ENCODE measurements at places on chromosomes 1 and 21.

- DNase-seq = no peak
Measured at GRCh38 chr1:238254935-238255334, 364.2 kb upstream of the ZP4 start.

- peak; percentile 9 for DNase-seq
Measured at GRCh38 chr1:107196973-107197562, 56.2 kb downstream of the NTNG1 start.

DNA sequence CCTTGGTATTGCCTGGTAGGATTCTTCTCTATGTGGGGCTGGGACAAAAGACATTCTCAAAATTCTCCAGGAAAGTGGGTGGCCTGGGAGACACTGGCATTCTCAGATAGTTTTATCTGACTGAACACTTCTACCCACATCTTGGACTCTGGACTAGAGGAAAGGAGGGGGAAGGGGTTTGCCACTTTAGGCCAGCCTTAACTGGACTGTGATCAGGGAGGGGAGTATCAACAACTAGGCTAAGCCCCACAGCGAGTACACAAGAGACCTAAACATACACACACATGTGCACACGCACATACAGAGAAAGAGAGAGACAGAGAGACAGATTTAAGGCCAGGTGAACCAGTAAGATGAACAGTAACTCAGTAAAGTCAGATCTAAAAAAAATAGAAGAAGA, 1.2 kb upstream of the SEMA6C start:
- DNase-seq = no peak

DNA sequence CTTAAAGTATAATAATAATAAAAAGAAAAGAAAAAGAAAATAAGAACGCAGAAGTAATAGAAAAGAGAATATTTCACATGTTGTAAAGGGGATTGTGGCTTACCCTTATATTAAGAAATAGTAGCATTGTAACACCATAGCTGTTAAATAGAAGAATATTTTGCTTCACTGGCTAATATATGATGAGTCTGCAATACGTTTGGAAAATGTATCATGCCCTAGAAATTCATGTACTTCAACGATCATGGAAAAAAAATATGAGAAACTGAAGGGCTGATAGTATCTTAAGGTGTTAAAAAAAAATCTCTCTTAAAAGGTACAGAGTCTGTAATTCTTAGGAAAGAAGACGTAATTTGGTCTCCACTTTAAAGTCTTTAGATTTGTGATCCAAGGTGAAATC, 1390.5 kb upstream of the ADGRL2 start:
- no peak for DNase-seq

All from inflammatory macrophage (primary cell).